ENCODE measurements at places on chromosomes 3 and 15.

DNA sequence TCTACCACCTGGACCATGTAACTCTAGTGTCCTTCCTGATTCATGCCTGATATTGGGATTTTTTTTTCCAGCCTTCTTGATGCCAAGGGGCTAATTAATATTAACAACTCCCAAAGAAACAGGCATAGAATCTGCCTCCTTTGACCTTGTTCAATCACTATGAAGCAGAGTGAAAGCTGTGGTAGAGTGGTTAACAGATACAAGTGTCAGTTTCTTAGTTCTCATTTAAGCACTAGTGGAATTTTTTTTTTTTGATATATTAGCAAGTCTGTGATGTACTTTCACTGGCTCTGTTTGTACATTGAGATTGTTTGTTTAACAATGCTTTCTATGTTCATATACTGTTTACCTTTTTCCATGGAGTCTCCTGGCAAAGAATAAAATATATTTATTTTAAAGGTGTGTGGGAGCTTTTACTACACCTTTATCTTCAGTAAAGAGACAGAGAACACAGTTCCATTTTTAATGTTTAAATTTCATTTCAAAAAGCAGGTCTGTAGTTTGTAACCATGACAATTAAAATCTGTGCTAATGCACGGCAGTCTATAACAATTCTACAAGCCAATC lies 67.1 kb downstream of the TOP2B start:
- DNase-seq = no peak

- DNase-seq = no peak
These were observed 334.1 kb downstream of the GABRB3 start for GRCh38 chr15:26438718-26439117.

GRCh38 chr3:49276475-49277382 lies at the start of gene C3orf62:
TSS of gene C3orf62 (minus strand) at chr3:49277232. CDS start at chr3:49276872, 360 bp downstream.
- no peak for DNase-seq

DNA sequence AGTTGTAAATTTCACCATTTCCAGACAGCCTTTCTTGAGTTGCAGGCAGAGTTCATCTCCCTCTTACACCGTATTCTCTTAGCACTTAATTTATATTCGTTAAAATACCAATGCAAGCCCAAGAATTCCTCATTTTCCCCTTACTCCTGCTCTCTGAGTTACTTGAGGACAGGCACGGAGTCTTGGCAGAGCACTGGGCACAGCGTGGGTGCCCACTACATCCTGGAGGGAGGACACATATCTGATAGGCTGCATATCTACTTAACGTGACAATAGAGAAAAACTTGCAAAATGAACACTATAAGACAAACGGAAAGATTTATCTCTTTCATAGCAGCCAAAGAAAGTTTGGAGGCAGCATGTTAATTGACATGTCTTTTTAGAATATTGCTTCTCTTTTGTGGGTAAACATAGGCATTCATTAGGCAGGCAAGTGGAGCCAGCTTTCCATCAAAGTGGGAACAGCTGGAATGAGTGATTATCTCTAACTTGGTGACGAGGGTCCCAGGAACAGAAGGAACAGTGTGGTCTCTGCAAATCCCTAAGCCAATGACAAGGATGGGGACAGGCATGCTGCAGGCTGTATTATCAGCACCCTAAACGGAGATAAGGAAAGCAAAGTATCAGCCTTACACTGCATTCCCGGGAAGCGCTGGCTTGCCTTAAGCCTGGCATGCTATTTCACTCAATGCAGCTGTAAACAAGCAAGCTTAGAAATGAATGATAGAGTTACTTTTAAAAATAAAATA lies 116.5 kb downstream of the RTP4 start:
- no peak for DNase-seq

DNA sequence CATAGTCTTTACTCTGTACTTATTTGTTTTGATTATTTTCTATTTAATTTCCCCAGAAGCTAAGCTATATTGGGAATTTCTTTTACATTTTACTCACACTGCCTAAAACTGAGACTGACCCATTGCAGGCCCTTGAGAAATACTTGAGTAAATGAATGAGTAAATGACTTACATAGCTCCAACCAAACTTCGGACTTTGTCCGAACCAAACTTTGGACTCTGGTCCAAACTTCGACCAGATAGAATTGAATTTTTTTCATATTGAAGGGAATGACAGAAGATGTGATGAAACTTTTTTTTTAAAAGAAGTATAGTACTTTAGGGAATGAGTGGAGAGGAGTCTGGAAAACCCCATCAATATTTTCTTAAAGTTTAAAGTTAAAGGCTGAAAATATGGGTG lies 75.6 kb upstream of the MYRIP start:
- DNase-seq = no peak

DNA sequence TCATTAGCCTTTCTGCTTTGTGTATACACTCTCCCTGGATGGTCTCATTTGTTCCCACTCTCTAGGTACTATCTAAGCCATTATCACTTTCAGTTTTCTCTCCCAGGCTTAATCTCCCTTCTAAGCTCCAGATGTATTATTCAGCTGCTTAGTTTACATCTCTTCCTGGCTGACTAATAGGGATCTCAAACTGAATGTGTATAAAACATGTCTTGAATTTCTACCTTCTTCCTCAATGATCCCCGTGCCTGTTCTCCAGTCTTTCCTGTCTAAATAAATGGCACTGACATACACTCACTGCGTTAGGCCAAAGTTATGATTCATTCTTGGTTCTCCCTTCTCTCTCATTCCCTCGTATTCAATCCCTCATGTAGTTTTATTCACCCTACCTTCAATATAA lies 127.3 kb downstream of the NR2F2 start:
- DNase-seq = no peak

GRCh38 chr3:116246406-116246980 lies 198.8 kb downstream of the LSAMP start:
- DNase-seq = no peak

- DNase-seq = no peak
These were observed 266.4 kb upstream of the TBC1D5 start for GRCh38 chr3:18008706-18009368.

- no peak for DNase-seq
These were observed 418.8 kb downstream of the EPHB1 start for GRCh38 chr3:135213822-135214221.

GRCh38 chr15:98401029-98401428 lies 247.3 kb upstream of the IGF1R start:
- DNase-seq = no peak

DNA sequence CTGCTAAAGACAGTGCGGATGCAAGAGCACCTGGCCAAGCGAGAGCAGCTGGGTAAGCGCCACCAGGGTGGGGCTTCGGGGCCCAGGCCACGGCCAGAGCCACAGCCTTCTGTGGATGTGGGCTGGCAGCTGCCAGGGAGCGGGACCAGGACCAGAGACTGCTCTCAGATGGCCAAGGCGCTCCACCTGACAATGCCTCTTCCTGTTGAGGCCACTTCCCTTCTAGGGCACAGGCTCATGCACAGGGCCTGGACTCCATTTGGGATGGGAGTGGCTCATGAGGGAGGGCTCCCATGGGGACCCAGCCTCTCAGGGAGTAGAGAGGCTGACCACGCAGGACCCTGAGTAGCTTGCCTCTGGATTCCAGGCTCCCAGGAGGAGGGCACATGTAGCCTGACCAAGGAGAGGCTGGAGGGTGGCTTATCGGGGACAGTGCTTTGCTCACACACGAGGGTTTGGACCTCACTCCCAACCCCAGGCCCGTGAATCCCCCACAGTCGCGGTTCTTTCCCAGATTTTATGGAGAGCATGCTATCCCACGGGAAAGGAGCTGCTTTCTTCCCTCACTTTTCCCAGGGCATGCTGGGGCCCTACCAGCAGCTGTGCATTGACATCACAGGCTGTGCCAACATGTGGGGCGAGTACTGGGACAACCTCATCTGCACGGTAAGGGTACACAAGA lies 25.1 kb downstream of the ACAA1 start:
- DNase-seq = no peak

- DNase-seq = no peak
These were observed 214.8 kb downstream of the FMN1 start for GRCh38 chr15:32979710-32980109.

DNA sequence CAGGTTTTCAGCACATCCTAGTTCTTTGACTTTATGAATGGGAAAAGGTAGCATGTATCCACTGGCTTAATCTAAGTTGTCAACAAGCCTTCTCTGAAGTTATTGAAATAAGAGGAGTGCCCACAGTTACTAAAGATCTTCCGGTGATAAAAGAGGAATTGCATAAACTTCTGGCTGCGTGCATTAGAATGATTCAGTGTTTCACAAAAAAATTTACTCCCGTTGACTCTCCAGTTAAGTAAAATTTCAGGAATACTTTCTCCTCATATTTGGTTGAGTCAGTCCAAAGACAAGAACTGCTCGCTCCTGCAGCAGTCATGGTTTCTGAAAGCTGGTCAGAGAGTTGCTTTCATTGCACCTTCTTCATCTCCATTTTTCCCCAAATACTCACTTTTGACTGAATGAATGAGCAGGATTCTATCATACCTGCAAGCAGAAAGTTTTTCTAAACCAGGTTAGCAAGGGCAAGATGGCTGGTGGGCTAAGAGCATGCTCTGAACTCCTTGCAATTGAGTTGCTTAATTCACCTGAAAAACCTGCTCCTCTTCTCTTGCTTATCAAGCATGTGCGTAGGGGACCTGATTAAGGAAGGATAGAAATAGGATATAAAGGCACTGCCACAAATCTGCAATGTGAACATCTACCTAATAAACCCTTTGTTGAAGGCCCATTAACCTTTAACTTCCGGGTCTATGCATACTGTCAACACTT lies 64.2 kb upstream of the TIMP4 start:
- peak; percentile 37 for DNase-seq

- no peak for DNase-seq
These were observed 316.8 kb downstream of the PLCL2 start for GRCh38 chr3:17201538-17201937.

GRCh38 chr3:105414841-105415240 lies 48.1 kb downstream of the ALCAM start:
- DNase-seq = peak; percentile 3

DNA sequence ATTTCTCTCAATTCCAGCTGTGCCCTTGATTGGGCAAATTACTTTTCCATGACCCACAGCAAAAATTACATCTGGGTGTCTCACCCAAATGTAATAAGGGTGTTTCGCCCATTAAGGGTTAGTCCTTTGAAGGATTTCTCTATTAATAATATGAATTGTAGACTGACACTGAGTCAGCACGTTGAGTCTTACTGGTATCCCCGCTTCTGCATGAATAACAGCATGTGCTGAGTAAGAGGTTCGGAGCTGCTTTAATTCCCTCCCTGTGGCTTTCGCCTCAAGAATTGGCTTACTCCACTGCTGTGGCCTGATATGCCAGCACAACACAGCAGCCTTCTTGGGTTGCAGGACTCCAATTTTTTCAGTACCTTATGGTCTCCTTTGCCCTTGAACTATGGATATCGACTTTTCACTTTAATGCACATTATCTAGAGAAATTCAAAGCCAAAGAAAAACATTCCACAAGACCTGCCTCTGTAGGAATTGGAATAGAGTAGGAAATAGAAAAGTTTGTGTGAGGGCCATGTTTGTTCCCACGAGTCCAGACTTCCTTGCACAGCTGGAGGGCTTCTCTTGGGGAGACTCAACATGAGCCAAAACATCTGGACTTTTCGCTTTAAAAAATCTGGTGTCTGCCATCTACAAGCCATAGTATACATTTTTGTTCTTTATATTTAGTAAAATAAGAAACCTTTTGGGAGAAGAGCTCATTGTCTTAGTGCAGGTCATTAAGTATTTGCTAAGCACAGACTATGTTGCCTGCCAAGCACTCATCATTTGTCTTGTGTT lies 20.7 kb upstream of the ERC2 start:
- no peak for DNase-seq

DNA sequence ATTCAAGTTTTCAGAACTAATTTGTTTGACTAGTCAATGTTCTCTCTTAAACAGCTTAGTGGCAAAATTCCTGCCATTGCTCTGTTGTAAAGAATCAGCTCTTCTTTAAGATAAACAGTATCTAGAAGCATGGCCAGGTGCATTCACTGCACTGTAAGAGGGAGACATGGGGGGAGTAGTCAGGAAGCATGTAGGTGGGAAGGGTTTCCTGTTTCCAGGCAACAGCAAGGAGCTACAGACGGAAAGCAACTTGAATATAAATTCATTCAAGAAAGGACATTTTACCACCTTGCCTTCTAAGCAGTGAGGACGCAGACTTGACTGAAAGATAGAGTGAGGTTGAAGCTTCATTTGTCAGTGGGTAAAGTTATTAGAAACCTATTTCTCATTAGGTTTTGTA lies 55.3 kb downstream of the BBX start:
- DNase-seq = no peak

- no peak for DNase-seq
These were observed 50.7 kb downstream of the RAF1 start for GRCh38 chr3:12613250-12613649.

DNA sequence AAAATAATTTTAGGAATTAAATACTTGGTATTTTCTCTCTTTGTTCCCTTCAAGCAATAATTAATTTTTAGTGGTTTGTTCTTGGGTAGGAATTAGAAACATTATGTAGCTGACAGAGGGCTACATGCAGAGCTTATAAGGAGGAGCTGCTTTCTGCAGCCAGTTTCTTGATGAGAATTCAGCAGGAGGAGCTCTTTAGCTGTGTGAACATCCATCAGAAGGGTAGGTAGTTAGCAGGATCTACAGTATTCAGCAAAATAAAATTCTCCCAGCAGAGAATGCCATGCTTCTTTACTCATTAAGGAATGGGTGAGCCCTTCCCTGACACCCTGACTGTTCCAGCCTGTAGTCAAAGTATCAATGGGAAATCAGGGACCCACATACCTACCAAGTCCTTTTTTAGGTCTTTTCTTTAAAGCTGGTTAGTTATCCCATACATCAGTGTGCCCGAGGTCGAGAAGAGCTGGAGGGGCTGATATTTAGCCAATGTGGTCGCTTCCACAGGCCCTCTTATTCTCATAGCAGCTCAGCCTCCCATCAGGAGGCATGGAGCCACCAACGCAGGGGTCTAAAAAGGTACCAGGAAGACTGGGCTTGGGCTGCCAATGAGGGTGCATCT lies 54.0 kb downstream of the KCNAB1 start:
- DNase-seq = no peak

DNA sequence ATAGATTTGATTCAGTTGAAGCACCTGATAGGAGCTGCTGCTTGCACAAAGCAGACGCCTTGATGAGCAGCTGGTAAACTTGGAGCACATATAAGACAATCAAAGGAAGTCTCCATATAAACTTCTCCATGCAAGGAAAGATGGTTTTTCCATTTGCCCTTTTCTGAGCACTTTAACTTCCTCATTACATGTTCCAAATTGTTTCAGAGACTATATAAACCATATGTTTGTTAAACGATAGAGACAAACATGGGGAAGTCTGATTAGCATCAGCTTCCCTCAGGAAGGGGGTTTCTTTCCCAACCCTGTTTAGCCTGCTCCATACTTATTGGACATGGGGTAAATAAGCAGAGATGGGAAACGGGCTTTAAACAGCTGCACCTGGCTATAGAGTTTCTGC lies 88.0 kb downstream of the DHX36 start:
- no peak for DNase-seq

- no peak for DNase-seq
These were observed 304.7 kb downstream of the SUCLG2 start for GRCh38 chr3:67349551-67350174.
